ENCODE measurements at places on chromosomes 3 and 15.

DNA sequence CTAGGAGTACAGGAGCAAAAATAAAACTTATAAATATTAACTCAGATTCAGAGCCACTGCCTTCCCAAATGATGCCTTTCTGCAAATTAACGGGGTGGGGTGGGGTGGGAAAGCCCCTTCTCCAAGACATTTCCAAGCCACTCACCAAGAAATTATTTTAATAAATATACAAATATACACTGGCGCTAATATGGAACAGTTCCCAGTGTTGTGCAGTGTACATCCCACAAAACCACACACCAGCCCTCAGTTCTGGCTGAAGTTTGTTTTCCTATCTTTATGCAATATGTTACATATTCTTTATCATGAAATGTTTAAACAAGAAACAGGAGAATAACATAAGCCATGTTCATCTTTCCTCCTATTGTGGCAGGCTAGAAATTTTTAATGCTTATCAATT lies 53.0 kb upstream of the GYG1 start:
- no peak for DNase-seq

GRCh38 chr3:188051801-188052168 lies 102.2 kb upstream of the LPP start:
- DNase-seq = peak; percentile 31

DNA sequence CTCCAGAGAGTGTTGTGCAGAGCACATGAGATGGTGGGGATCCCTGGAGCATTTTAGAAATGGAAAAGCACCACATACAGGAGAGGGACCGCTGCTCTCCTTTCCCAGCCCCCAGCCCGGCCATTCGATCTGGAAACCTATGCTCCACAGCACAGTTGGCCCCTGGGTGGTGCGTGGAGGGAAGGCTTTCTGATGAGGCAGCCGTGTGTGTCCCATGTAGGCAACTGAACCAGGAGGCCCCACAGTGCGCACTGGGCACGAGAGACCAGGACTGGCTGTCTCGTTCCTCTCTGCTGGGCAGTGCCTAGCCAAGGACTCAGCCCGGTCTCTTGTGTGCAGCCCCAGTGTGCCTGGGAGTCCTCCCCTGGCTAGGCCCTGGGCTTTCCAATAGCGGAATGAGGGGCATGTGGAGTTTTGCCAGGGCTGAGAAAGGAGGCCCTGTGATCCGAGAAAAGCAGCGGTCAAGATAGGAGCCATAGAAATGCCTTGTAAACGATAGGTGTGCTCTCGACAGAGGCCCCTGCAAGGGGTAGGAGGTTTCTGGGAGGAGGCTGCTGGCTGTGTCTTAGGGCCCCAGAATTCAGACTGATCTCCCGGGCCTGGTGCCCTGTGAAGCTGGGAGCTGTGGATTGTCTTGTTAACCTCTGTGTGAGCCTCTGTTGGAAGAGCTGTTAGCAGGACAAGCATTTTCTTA lies 39.0 kb downstream of the CHDH start:
- DNase-seq = no peak

DNA sequence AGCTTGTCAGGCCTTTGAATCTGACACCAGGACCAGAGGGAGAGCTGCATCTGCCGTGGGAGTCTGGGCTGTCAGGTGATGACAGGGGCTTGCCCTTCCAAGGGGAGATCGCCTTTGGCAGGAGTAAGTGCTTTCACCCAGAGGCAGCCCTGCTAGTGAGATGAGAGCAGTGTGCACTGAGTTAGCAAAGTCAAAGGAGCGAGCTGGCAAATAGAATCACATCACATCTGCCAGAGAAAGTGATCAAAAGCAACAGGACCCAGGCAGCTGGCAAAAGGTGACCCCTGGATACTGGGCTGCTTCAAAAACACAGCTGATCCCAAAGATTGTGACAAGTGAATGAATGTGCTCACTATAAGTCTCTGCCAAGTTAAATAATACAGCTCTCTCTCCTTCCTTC lies 36.1 kb upstream of the PYDC2 start:
- no peak for DNase-seq

GRCh38 chr3:174891524-174892203 lies 32.5 kb downstream of the NAALADL2 start:
- DNase-seq = peak; percentile 10

DNA sequence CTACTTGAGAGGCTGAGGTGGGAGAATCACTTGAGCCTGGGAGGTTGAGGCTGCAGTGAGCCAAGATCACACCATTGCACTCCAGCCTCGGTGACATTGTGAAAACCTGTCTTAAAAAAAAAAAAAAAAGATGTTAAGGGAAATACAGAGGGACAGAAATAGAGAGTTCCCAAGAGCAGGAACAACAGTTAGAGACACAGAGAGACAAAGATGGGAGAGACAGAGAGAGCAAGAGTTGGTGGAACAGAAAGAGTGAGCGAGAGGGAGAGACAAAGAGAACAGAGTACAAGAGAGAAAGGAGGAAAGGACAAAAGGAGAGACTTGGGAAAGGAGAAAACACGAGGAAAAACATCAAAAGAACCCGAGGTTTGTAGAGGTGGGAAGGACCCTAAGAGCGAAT lies 35.8 kb downstream of the BHLHE40 start:
- DNase-seq = no peak

GRCh38 chr15:90902840-90903732 lies at the start of gene MAN2A2:
Gene MAN2A2, plus strand, starts transcription at chr15:90903302. Its CDS starts 906 bp downstream, at chr15:90904208.
- peak; percentile 28 for DNase-seq

GRCh38 chr3:101591071-101591470 lies 17.1 kb downstream of the PCNP start:
- no peak for DNase-seq

GRCh38 chr3:128433837-128434165 lies 32.9 kb downstream of the DNAJB8 start:
- no peak for DNase-seq

DNA sequence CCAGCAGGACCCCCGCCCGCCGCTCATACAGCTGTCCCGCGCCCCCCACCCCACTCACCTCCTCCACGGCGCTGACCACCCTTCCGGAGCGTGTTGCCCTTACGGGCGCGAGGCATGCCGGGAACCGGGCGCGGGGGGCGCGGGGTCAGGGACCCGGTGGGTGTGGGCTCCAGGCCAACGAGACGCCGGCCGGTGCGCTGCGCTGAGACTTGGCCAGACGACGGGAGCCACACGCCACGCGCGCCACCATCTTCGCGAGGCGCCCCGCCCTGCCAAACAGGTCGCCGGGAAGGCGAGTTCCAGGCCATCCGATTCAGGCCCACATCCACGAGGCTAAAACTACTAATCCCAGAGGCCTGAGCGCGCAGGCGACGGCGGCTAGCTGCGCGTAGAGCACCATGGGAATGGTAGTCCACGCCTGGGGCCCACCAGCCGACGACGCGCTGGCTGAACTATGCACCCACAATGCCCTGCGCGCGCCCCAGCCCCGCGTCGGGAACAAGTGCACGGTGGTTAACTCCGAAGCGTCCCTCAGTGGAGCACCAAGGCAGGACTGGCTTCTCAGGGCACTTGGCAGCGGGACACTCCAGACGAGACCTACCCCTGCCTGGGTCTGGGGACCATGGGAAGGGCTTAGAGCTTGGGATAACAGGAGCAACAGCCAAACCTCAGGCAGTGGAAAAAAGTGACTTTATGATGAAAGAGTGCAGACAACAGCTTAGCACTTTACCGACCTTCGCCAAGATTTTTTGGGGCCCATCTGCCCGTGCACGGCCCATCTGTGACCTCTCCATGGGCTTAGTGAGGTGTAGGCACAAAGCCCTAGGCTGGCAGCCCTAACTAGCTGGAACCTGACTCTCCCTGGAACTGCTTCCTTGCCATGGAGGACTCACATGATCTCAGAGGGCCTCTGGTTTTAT lies at the start of gene IFRD2:
TSS of gene IFRD2 (minus strand) at position 271 of the 920 bp plus-strand sequence. CDS start at position 116, 155 bp downstream.
- DNase-seq = peak; percentile 98
